ENCODE measurements at places on chromosomes 7 and 10.

- no peak for DNase-seq
Measured at GRCh38 chr10:114482480-114483304, 78.4 kb upstream of the AFAP1L2 start.

DNA sequence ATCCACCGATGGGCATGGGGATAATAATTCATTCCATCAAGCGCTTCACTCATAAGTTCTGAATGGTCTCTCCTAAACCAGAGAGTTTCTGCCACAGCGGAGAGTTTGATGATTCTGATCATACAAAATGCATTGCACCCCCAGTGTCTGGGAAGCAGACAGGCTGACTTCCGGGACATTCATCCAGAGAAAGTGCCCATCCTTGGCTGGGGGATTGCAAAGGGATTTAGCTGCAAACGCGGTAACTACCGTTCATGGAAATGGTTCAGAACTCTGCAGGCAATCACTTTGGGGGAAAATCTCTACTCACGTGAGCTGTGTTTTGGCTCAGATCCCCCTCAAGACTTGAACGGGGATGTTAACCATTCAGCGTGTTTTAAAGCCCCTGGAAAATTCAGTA is 33.4 kb upstream of the CALN1 start:
- no peak for DNase-seq

- no peak for DNase-seq
Measured at GRCh38 chr7:55178863-55179773, 160.3 kb downstream of the EGFR start.

GRCh38 chr10:103888113-103888841 is 29.7 kb downstream of the STN1 start:
- DNase-seq: no peak

GRCh38 chr10:92418891-92419290 is 127.9 kb downstream of the MARCHF5 start:
- no peak for DNase-seq

DNA sequence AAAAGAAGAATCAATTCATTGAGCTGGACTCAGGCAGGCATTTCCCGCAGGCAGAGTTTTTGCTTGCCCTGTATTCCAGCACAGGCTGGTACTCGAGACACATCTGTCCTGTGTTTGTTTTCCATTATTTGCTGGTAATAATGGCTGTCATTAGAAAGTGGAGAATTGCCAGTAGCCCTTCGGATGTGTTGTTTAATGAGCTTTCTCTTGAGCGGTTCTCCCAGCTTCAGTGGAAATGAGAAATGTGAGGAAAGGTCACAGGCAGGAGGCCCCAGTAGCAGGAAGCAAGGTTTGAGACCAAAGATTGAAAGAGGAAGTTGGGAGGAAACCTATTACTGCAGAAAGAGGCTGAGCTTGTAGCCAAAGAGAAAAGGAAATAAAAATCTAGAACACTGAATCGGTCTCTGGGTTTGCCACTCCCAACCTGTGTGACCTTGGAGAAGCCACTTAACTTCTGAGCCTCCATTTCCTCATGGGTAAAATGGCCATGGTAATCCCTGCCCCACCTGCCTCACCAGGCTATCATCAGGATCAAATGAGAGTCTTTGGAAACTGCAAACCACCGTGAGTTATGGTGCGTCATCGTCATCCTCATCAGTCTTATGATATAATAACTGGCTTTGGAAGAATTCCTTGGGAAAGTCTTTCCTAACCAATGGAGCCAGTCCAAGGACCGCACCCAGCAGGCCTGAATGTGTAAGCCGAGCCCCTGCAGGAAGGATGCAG is 67.7 kb downstream of the TACR2 start:
- DNase-seq: no peak
